LoVo (cell line): ENCODE measurements at places on chromosomes 7 and 10.

- DNase-seq = no peak
Measured at GRCh38 chr10:55098452-55098851, 297.4 kb upstream of the PCDH15 start.

DNA sequence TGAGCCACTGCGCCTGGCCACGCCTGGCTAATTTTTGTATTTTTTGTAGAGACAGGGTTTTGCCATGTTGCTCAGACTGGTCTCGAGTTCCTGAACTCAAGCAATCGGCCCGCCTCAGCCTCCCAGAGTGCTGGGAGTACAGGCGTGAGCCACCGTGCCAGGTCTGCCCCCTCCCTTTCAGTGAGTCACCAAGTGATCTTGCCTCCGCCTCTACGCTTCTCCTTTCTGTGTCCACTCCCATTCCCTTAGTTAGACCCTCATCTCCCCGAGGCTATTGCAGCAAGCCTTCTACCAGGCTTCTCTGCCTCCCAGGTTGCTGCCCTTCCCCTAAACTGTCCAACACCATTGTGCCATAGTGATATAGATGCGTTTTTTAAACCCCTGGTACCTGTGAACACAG lies 32.9 kb downstream of the CDC123 start:
- DNase-seq = no peak

DNA sequence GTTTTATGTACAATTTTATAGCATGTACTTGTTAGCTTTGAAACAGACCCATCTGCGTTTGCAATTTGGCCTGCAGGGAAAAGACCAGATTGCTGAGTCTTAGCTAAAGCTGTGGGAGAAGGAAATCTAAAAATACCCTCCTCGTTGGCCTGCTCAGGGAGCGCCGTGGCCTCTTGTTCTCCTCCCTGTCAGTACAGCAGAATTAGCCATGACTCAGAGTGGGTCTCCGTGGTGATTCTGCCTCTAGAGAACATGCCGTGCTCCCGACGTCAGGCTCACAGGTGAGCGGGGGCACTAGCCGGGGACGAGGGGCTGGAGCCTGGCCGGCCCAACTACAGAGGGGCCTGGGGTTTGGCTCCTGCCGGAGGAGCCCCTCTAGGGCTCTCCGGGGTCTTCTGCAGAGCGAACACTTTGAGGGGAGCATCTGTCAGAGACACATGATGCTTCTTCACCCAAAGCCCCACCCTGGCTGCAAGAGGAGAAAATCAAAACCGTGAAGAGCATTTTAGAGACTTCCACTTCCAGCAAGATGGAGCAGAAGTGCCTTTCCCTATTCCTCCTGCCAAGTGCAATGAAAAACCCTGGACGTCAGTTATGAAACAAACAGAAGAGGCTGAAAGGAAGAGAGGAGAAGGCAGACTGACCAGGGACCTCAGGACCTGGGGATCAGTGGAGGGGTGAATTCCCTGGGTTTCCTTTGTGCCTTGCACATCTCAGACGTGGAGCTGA lies 98.9 kb downstream of the LHPP start:
- no peak for DNase-seq

DNA sequence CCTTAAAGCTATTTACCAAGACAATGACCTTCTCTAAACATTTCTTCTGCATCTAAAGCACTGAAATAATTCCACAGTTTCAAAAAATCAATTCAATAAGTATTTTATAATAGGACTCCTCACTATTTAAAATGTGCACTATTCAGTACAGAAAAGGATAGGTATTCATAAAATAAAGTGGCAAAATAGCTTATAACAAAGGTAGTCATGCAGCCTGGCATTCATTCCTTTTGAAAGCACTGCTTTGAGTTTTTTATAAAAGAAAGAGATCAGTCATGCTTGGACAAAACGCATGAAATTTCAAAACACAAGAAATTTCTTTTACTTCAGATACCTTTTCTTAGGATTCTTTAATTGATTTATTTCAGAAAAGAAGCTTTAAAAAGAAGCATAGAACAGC lies 689.7 kb upstream of the PHF14 start:
- no peak for DNase-seq

DNA sequence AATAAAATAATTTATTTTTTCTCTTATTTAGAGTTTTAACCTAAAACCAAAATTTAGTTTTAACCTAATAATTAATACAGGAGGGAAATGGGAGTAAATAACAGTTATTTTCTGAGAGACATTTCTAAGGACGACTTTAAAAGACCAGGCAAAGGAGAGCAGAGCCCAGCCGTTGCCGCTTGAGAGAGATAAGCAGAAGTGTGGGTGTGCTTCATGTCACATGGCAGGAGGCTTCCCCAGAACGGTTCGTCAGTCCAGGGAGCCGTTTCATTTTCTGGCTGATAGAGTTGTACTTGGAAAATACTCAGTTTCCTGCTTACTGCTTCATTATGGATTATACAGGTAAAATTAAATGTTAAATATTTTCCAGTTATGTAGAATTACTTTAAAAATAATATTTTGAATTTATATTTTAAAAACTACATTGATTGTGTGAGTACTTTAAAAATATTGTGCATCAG lies 61.4 kb downstream of the ST7 start:
- DNase-seq = peak; percentile 76

DNA sequence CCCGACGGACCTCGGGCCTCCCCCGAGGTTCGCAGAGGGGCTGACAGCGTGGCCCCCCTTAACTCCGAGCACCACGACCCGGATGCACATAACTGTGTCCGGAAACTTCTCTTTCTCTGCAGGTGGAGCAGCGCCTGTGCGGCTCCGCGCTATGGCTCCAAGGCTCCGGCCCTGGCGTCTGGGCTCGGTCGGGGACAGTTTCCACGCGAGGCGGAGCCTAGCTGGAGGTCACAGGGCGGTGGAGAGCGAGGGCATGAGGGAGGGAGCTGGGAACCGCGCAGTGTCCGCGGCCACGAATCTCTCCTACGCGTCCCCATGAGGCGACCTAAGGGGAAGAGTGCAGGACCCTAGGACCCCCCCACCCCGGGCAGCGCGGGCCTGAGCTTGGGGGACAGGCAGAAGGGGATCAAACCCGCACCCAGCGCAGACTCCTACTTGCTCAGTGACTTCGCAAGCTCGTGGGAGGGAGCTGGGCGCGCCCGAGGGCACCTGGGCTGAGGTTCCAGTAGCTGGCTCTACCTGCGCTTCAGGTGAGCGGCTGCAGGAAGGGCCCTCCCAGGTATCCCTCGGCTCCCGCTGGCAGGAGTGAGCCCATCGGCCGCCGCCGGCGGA lies 8.6 kb upstream of the MNX1 start:
- no peak for DNase-seq

- DNase-seq = no peak
Measured at GRCh38 chr7:4273566-4274230, 408.4 kb upstream of the FOXK1 start.

GRCh38 chr10:59036311-59037017 lies 140.0 kb upstream of the PHYHIPL start:
- no peak for DNase-seq

GRCh38 chr10:88913788-88914187 lies 33.7 kb downstream of the STAMBPL1 start:
- no peak for DNase-seq

DNA sequence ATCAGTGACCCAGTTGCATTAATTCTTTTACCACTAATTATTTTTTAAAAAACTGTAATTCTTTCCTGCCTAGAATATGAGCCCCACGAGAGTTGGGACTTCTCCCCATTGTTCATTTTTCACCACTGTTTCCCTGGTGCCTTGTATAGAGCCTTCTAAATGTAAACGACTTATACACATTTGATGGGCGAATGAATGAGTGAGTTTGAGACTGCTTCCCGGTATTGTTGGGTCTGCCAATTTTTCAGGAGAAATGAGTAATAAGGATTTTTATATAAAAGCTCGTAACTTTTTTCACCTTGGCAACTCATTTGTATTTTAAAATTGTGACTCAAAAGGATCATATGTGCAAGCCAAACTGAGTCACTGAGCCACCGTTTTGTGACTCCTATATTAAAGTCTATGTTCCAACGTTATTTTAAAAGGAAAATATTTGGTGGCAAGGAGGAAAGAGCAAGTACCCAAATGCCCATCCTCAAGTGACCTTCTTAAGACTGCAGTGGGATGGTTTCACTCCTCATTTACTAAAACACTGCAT lies 621.3 kb downstream of the KCNMA1 start:
- no peak for DNase-seq

DNA sequence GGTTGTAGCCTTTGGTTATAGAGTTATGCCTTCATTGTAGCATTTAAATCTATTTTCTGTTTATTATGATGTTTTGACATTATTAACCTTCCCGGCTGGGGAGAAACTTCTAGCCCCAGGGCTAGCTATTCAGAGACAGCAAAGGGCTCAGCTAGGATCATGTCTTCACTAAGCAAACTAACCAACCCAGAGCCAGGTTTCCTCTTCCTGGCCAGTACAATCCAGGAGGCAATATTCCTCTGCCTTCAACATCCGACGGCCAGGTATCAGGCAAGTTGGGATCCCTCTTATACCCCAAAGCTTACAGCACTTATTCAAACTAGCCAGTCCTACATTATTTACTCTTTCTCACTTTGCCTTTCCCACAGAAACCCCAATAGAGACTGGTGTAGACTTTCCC lies 1060.7 kb upstream of the GHITM start:
- no peak for DNase-seq

- DNase-seq = no peak
Measured at GRCh38 chr10:95730233-95730632, 25.7 kb upstream of the ENTPD1 start.

DNA sequence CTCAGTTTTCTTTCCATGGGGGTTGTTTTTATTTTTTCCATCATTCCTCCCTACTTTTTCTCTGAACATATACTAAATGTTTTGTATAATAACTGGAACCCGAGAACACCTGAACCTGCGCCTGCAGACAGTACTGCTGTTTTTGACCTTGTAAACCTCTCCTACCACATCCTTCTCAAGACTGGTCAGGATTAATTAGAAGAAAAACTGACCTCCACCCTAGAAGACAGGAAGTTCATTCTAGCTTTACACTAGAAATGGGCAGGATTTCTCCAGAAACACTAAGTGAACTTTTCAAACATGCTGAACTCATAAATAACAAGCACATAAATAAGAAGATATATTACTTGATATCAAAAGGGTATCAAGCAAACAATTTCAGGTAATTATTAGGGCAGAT lies 751 bp upstream of the HYCC1 start:
- DNase-seq = no peak

- no peak for DNase-seq
Measured at GRCh38 chr10:5525561-5526341, 990 bp downstream of the CALML3 start.

DNA sequence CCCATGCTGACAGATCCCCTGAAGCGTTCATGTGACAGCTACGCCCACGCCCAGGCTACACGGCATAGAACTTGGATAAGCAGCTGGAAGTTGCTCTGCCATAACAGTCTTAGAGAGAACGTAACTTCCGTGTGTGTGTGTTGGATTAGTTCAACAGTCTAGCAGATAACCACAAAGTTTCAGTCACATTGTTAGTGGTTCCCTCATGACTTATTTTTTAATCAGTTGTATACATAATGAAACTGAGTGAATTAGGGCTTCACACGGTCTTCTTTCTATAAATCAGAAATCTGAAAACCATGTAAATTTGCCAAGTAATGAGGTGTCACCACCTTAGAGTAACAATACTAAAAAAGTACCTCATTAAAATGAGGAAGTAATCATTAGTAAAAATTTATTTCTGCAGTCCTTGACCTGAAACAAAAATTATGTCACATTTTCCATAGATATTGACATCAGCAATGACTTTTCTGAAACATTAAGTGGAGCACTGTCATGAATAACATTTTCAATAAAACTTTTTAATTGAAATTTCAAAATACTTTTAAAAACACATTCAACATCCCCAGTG lies 21.7 kb upstream of the MACC1 start:
- DNase-seq = no peak

DNA sequence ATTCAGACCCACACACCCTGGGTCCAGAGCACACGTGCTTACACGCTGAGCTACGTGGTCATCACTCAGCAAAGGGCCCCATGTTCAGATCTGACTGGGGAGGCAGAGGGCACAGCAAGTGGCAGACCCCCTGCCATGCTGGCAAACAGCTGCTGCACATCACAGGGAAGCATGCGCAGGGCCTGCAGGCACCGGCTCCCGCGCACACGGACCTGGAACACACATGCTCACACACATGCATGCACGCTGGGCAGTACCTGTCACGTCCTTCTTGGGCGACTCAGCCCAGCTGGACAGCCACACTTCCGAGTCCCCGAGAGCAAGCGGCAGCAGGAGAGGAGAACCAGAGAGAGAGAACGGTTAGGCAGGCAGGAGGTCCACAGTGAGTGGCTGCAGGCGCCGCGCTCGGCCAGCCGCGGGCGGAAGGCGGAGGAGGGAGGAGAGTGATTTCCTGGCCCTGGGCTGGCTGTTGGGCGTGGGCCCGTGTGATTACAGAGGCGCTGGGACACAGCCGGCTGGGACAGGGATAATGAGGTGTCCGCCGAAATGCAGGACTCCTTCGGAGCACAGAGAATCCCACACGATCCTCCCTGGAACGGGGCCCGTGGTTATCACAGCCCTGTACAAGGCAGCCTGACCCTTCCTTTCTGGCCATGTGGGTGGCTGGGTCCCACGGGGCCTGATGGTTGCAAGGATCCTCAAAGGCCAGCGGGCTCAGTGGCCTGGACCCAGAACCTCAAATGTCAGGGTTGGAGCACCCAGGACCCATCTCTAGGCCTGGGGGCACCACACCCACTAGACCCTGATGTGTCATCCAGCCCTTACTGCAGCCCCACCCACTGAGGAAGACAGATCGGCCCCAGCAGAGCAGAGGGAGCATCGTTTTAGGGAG lies 175.1 kb downstream of the NEURL1 start:
- DNase-seq = no peak

DNA sequence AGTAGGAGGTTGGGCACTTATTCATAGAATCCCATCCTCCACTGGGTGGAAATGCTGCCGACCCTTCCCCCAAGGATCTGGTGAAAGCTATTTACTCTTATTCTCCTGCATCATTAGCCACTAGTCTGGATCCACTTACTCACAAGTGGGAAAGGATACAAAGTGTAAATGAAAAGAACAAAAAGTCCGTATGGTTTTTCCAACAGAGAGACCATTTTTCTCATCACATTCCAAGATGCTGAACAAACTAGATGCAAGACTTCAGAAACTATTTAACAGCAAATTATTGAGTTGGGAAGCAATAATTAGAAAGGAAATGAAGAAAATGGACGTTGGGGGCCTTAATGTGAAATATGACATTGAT lies 242.4 kb upstream of the GLI3 start:
- no peak for DNase-seq

DNA sequence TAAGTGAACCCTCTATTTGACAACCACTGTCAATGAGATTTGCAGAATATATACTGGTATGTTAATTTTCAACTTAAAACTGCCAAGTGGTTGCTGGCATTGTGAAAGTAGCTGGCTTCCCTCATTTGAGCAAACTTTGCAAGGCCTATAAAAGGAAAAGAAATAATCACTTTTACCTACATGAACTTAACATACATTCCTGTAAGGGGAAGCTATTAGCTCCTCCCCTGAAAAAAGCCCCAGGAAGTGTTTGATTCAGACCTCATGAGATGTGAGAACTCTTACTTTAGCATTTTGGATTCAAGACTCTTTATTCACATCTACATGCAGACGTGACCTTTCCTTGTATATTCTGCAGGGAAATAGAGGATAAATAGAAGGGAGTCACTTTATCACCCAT lies 175.6 kb downstream of the OTUD1 start:
- DNase-seq = no peak
